ENCODE measurements at places on chromosomes 1 and 21.
A peak's percentile ranks its signal among the peaks of the same experiment; 100 is the strongest.

DNA sequence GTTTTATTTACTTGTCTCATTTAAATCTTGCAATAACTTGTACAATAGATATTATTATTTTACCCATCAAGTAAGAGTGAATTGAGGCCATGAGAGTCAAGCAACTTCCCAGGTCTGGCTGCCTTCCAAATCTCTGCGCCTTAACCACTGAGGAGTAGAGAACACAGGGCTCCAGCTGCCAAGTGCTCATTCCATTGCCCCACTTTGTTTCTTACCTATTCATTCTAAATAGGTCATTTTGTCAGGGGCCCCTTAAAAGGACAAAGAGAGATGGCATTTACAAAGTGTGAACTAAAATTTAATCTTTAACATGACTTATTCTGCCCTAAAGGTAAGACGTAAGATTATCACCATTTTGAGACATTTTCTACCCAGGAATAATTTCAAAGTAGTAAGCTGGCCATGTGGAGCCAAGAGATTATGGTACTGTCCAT lies 3.5 kb downstream of the PPP1R15B start:
- DNase-seq, result peak; percentile 75

- peak; percentile 42 for DNase-seq
Measured at GRCh38 chr1:111032295-111032897, 68.7 kb upstream of the LRIF1 start.

GRCh38 chr1:30474818-30475200 lies 248.6 kb downstream of the MATN1 start:
- no peak for DNase-seq

DNA sequence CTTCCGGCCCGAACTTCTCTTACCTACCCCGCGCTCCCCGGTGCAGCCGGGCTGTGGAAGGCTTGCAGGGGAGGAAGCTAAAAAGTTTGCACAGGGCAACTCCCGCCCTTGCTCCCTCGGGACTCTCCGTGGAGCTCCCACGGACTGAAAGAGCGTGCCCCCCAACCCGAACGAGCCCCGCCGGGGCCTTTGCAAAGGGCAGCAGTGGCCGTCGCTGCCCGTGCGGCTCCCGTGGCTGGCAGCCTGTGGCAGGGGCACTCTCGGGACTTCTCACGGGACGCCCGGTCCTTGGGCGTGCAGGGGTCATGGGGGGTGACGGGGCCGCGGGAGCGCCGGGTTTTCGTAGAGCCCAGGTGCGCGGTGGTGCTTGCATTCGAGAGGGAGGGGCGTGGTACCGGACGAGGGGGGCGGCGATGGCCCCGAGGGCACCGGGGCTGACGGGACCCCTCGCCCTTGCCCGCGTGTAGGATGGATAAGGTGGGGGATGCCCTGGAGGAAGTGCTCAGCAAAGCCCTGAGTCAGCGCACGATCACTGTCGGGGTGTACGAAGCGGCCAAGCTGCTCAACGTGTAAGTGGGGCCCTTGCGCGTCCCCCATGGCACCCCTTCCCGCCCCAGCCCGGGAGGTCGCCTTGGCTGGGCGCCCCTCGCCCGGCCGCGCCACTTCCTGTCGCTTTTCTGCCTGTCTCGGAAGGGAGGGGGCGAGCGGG lies 711 bp downstream of the GADD45A start:
- DNase-seq, result peak; percentile 52

- peak; percentile 56 for DNase-seq
Measured at GRCh38 chr21:42474043-42474831, 21.8 kb downstream of the RSPH1 start.

GRCh38 chr1:12314333-12314903 lies 84.6 kb downstream of the VPS13D start:
- peak; percentile 12 for DNase-seq

GRCh38 chr1:27343639-27344025 lies 1.8 kb downstream of the SYTL1 start:
- no peak for DNase-seq

- DNase-seq, result no peak
Measured at GRCh38 chr1:17278996-17279830, 28.8 kb upstream of the PADI4 start.

DNA sequence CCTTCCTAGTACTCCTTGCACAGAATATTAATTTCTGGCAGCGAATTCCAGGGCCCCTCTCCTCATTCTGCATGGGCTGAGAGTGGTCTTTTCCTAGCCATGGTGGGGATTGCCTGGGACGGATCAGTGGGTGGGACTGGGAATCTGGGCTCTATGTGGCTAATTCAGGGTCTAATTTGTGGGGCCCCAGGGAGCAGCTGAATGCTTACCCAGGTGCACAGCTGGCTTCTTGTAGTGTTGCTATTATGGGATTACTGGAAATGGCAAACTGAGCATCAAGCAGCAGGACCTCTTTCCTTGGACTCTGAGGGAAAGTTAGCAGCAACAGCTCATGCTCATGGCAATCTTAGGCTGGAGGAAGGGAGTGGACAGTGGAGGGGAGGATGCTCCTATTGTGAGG lies 187.1 kb upstream of the CACNA1E start:
- DNase-seq, result no peak

DNA sequence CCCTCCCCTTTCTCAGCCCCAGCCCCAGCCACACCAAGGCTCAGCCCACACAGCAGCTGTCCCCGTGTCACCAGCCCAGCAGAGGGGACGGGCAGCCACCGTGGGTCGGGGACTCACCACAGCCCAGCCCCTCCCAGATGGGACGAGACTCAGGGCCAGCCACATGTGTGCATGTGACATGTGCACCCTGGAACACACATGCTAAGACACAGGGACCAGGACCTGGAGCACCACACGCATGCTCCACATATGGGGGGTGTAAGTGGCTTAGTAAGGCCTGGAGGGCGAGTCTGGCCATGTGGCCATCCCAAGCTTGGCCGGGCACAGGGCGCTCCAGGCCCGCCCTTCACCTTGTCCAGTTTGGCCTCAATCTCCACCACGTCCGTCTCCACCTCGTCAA lies 4.0 kb downstream of the ACAP3 start:
- no peak for DNase-seq

GRCh38 chr1:234925440-234926263 lies 203.0 kb downstream of the TOMM20 start:
- peak; percentile 98 for DNase-seq

- peak; percentile 7 for DNase-seq
Measured at GRCh38 chr1:20429296-20429695, 56.7 kb downstream of the CAMK2N1 start.

DNA sequence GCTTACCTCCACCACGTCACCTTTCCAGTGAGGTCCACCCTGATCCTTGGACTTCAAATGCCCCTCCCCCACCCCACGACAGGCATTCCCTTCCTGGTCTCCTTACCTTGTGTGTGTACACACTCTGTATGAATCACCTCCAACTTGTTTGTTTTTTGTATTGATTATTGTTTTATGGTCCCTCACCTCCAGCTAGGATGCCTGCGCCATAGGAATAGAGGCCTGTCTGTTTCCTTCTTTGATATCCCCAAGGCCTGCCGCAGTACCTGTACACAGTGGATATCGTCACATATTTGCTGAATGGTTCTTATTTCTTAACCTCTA lies 219.6 kb upstream of the POU3F1 start:
- DNase-seq, result no peak

GRCh38 chr1:16318555-16318954 lies 33.7 kb downstream of the FBXO42 start:
- no peak for DNase-seq

DNA sequence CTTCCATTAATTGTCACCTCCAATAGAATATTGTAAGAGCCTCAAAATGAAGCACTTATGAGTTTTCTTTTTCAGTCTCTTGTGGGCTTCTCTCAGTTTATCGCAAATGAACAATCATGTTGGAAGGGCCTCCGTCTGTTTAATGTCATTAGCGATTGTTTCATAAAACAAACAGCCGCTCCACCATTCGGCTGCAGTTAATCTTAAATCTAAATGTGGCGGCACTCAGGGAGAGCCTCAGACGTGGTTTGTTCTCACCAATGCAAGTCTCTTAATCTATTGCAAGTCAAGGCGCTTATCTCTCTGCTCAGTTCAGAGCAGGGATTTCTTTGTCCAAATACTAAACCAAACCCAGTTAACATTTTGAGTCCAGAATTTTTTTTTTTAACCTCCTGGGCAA lies 34.9 kb upstream of the ESRRG start:
- DNase-seq, result no peak

- DNase-seq, result no peak
Measured at GRCh38 chr1:200198236-200198635, 170.7 kb downstream of the NR5A2 start.

- DNase-seq, result peak; percentile 18
Measured at GRCh38 chr1:227395426-227396028, 77.2 kb upstream of the CDC42BPA start.

GRCh38 chr1:223525957-223526356 lies 132.7 kb downstream of the CCDC185 start:
- DNase-seq, result no peak

DNA sequence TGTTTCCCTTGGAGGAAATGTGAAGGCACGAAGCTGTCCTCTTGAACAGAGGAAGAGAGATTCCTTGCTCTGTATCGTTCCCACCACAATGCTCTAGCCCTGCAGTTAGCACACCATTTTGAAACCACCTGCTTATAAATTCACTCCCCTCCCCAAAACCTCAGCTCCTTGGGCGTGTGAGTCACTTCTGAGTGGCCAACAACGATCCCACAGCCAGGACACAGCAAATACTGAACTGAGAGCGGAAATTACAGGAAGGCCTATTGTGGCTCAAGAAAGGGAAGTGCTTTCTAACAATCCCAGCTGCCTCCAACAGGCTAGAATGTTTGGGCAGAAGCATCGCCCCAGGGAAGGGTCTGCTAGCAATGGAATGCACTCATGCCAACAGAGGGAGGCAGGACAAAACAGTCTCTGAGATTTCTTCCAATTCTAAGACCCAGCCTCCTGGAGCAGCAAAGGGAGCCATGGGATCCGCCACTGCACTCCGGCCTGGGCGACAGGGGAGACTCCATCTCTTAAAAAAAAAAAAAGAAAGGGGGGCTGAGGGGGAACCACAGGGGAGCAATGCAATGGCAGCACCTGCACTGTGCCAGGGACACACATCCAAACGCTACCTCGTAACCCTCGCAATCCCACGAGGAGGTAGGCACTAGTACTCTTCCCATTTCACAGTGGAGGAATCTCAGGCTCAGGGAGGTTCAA lies 1.9 kb downstream of the TMEM53 start:
- peak; percentile 88 for DNase-seq

DNA sequence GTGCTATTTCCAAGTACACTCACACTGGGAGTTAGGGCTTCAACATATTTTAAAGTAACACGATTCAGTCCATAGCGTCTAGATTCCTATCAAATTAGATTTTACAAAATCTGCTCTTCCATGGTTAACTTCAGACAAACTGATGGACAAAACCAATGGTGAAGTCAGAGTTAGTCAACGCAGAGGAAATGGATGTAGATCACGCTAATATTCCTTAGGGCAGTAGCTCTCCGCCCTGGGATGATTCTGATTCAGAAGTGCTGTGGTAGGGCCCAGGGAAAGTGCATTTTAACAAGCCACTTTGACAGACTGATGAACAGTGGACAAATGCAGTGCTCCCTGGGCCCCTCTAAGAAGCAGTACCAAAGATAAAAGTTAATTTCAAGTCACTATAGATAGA lies 83.2 kb downstream of the HIVEP3 start:
- peak; percentile 43 for DNase-seq

DNA sequence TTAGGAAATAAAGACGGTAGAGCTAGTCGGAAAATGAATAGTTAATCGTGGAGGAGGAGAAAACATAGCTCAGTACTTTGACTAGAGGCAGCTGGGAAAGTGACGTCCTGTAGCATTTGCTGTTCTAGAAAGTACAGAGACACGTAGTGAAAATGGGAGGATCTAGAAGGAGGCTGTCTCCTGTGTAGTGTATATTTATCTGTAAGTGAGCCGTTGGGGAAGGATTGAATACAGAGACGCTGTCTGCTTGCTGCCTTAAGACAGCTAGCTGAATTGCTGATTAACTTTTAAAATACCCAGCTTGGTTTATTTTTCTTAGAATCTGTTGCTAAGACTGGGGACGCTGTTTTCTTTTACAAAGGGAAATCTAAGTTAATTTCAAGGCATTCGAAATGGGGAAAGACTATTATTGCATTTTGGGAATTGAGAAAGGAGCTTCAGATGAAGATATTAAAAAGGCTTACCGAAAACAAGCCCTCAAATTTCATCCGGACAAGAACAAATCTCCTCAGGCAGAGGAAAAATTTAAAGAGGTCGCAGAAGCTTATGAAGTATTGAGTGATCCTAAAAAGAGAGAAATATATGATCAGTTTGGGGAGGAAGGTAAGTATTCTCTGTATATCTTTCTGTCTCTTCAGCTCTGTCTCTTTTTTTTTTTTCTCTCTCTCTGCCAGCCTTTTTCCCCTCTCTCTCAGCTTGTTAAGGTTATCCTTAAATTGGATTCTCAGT lies at the start of gene DNAJB4:
Gene DNAJB4, plus strand, starts transcription at position 221 of the 729 bp plus-strand sequence. Its CDS starts 172 bp downstream, at position 393.
- peak; percentile 97 for DNase-seq

GRCh38 chr1:4668743-4669700 lies 14.6 kb downstream of the AJAP1 start:
- no peak for DNase-seq

GRCh38 chr21:31671146-31671716 lies 11.7 kb downstream of the SOD1 start:
- DNase-seq, result no peak

GRCh38 chr1:192749349-192749748 lies 59.5 kb upstream of the RGS2 start:
- no peak for DNase-seq

DNA sequence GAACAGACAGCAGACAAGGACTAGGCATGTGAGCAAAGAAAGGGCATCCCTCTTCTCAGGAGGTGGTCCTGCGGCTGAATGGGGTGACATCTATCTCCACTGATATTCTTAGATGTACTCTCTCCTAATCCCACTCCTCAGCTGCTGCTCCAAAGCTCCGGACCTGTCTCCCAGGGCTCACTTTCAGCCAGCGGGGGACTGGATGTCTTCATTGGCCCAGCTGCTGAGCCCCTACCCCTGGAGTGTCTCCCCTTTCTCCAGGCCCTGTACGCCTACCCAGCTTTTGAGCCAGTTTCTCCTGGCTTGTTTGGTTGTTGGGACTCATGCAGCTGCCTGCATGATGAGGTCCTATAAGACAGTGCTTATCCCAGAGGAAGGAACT lies 28.8 kb upstream of the CSF1 start:
- DNase-seq, result no peak
